ENCODE measurements at places on chromosomes 7 and 10. TPM values are rescaled to one million over a fixed set of nuclear protein-coding genes. Genes with fewer than 3 reads are reported as not detected.

DNA sequence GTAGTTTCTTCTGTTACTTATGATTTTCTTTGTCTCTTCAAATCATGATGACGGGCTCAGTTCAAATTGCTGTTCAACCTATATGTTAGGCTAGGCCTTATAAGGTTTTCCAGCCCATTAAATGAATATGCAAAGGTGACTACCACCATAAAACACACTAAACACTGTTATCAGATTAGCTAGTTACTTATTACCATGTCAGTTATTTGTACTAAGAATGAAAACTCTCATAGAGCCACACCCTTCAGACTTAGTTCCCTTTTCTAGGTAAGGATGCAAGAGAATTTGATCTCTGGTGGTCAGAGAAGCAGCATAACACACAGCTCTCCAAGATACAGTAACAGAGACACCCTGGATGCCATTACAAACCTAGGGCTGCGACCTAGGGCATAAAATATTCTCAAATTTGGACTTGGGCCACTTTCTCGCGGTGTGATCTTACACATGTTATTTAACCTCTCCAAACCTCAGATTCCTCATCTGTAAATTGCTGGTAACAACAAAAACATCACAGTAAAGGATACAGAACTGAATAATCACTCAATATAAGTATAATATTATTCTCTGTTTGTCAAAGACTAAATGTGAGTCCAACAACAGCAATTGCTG lies 35.6 kb downstream of the ANKMY2 start:
- DNase-seq, result no peak

- no peak for DNase-seq
These were observed 163.6 kb downstream of the DNAJB6 start for GRCh38 chr7:157500171-157500960.

DNA sequence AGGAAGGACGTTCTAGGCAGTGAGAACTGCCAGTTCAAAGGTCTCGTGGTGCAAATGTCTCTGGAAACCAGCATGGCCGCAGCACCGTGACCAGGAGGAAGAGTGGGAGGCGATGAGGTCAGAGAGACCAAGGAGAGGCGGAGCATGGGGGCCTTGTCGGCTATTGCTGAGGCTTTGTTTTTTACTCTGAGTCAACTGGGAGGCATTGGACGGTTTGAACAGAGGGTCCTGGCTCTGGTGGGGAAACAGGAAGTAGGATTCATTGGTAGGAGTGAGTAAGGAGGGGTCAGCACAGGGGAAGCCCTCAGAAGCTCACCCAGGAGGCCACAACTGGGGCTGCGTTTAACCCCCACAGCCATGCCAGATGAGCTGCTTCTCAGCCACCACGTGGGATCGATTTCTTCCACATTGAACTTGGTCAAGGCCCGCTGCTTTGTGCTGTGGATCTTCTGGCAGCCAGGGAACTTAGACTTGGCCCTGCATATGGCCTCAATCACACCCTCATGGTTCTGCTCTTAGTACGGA lies 22.2 kb upstream of the SH2B2 start:
- DNase-seq, result no peak

DNA sequence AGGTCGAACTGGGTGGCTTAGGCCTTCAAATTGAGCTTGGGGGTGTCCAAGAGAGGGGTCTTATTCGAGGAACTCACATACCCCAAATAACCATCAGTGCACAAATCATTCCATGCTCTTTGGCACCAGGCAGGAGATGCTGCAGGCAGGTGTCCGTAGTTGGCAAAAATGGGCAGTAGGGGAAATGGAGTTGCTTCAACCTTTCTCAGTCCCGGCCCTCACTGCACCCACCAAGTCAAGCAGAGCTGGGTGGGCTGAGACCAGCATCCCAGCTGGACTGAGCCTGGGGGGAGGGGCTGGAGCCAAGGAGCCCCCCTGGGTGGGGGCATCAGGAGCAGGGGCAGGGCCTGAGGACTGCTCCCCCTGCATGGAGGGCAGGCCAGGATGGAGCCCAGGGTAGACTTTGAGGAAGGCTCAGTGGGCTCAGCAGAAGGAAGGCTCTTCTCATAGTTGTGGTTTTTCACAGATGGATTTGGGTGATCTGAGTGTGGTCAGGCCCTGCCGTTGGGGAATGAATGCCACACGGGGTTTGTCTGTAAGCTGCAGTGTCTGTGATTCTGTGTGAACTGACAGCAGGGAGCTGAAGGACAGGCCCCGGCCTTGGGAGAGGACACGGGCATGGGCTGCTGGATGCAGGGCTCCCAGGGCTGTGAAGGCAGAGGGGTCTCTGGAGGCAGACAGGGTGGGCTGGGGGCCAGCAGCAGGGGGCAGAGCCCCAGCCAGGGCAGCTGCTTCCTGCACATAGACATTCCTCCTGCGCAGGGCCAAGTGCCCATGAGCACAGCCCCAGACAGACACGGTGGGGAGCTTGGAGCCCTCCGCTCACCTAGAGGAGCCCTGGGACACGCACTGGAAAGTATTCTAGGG lies 144.5 kb downstream of the ADCY1 start:
- DNase-seq, result no peak

DNA sequence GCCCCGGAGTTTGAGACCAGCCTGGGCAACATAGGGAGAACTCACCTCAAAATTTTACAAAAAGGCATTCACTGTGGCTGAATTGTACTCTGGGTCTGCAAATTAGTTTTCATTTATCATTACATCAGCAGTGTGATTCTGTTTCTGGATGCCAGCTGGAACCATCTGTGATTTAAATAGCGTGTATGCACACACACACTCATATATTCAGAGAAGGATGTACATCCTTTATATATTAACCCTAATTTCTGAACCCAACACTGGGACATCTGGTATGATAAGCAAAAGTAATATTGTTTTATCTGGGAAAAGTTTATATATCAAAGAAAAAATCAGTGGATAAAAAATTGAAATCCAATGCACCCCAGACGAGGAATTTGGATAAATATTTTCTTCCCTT lies 33.8 kb upstream of the LYZL1 start:
- DNase-seq, result no peak

DNA sequence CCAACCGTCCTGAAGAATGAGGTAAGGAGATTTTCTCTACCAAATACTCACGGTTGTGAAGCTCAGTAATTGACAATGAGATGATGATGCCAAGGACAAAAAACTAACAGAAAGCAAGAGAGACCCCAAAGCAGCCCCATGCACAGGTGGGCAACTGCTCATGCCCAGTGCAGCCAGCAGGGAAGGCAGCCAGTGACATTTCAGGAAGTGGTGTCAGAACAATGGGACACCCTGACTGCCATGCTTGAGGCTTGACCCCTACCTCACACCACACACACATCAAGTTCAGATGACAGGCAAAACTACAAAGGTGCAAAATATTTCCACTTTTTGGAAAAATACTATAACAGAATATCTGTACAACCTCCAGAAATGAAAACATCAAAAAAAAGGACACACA lies 66.9 kb downstream of the CFAP46 start:
- no peak for DNase-seq

DNA sequence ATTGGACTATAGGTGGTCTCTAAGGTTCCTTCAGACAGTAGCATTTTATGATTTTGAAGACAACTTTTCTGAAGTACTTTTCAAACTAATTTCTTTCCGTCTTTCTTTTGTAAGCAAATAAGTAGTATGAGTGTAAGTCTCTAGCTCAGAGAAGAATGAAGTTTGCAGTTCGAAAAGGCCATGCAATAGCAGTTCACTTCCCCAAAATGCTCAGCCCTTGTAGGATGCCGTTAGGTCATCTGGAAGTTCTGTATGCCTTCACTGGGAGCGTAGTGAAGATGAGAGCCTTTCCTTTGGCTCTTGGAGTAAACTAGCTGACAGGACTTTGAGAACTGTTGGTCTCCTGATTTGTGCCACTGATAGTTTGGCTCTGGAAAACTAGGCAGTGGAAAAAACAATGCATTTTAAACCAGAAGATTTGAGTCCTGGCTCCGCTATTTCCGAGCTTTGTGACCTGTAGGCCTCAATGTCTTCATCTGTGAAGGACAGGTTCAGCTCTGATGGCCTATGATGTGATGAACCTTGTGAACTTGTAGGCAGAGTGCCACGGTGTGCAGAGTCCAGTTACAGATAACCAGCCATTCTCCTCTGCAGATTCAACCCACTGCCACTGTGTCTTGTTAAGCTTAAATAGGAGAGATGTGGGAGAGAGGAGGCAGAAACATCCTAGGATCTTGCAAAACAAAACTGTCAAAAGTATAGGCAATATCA lies 18.8 kb downstream of the SGPL1 start:
- DNase-seq, result no peak

- no peak for DNase-seq
These were observed 145.9 kb downstream of the LRRC4 start for GRCh38 chr7:127885222-127885772.

DNA sequence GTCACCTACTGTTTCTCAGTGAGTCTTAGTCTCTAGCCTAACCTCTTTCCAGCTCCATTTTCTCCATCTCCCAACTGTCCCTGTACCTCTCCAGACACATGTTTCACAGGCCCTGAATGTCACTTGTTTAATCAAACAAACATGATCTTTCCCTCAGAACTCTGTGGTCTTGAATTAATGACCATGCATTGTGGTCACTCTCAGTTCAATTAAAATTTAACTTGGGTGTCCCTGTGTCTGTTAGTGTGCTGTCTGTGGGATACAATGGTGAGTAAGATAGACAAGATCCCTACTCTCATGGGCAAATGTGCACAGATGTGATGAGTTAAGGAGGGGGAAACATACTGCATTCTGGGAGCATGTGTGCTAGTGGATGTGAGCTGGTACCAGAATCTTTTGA lies 65.0 kb downstream of the RBM33 start:
- DNase-seq, result no peak

DNA sequence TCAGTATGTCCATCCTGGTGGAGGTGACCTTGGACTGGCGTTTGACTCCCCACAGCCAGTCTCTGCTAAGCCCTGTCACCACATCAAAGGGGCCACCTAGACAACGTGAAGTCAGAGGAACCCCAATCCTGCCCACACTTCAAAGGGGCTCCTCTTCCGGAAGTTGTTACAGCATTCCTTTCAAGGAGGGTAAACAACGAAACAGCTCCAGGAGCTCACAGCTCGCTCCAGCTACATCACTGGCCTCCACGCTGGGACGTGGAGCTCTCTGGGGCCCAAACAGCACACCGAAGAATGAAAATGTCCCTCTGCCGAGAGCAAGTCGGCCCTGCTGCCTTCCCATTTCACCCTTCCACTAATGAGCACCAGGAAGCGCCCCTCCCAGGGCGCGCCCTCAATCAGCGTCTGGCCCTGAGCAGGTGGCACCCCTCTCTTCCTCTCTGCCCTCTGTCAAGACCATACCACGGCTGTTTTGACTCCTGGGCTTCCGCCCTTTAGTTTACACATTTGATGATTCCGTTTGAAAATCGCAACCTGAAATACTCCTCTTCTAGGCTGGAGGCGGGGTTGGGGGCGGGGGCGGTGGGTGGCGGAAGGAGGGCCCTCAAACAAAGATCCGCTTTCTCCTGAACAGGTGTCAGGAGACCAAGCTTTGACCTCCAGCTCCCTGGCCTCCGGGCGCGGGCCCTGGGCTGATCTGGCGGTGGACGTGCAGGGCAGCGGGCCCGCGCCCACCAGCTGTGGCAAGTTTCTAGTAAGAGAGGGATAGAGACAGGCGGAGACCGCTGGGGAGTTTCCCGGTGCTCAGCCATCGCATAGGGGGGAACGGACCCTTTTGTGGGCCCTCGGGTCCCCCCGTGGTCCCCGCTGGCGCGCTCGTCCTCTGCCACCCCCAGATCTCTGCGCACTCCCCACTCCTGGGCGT lies 53.1 kb upstream of the KDM7A start:
- no peak for DNase-seq

- DNase-seq, result no peak
These were observed 23.0 kb upstream of the ZMYND11 start for GRCh38 chr10:112246-112645.

- no peak for DNase-seq
These were observed 254.8 kb downstream of the HGF start for GRCh38 chr7:81515009-81515408.

GRCh38 chr10:75899816-75900390 lies 468.5 kb downstream of the LRMDA start:
- no peak for DNase-seq

GRCh38 chr7:28224675-28225074 lies 44.1 kb upstream of the JAZF1 start:
- DNase-seq, result no peak

GRCh38 chr7:40822861-40823260 lies 688.1 kb downstream of the SUGCT start:
- no peak for DNase-seq

The EMX2 gene
- 177 TPM for polyA plus RNA-seq

The EPHA1 gene
- 20.2 TPM for polyA plus RNA-seq

The SLC26A5 gene
- polyA plus RNA-seq, result 0.75 TPM

The HOXA1 gene
- 3.4 TPM for polyA plus RNA-seq

The LRIT1 gene
- polyA plus RNA-seq, result not detected

The KIN gene
- 24.7 TPM for polyA plus RNA-seq
